ENCODE measurements at places on chromosomes 2 and 18. TPM values are rescaled to one million over a fixed set of nuclear protein-coding genes. Genes with fewer than 3 reads are reported as not detected.

Gene AGXT
- total RNA-seq, result not detected

Gene LOXHD1
- not detected for total RNA-seq

Gene SIX2
- not detected for total RNA-seq

DNA sequence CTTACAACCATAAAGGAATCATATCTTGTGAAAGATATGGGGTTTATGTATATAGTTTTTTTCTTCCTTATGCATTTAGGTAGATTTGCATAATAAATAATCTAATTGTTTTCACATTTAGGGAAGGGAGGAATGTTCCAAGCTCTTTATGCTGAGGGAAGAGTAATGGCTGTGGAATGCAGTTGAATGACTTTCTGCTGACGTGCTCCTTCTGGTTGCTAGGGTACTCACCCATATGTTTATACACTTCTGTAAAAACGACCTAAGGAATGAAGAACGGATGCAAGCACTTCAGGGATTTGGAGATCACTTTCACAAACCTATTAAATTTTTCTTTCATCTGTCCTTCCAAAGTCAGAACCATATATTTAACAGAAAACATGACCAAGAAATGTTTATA is 29.2 kb upstream of the PPP4R1 start:
- DNase-seq, result no peak

DNA sequence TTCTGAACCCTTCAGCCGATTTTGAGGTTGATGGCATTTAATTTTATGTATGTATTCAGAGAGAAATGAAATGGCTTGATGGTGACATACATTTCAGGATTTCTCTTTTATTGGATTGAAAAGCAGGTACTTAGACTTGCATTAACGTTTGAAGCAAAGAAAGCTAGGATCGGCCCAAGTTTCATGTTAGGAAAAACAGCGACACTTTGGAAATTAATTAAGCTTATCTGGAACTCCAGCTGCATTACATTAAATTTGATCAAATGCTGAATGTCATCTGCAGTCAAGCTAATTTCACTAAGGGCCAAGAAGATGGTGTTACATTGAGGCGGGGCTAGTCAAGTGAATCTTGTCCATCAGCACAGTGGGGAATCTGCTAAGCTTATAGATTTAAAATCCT is 441.8 kb downstream of the IRS1 start:
- DNase-seq, result no peak

GRCh38 chr18:10121028-10121427 is 207.2 kb downstream of the VAPA start:
- no peak for DNase-seq

DNA sequence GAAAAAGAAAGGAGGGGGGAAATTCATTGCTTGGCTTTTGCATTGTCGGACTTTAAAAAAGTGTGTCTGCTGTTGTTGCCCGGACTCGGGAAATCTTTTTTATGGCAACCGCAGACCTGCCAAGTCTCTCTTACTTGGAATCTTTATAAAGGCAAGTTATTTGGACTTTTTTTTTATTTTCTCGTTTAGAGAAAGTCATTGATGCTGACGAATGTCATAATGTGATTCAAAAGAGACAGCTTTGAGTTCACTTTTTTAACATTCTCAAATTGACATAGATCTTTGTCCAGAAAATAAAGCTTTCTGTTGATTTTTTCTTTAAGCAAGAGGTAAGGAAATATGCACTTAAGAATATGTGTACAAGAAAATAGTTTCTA is 651 bp upstream of the ZNF521 start:
- no peak for DNase-seq

DNA sequence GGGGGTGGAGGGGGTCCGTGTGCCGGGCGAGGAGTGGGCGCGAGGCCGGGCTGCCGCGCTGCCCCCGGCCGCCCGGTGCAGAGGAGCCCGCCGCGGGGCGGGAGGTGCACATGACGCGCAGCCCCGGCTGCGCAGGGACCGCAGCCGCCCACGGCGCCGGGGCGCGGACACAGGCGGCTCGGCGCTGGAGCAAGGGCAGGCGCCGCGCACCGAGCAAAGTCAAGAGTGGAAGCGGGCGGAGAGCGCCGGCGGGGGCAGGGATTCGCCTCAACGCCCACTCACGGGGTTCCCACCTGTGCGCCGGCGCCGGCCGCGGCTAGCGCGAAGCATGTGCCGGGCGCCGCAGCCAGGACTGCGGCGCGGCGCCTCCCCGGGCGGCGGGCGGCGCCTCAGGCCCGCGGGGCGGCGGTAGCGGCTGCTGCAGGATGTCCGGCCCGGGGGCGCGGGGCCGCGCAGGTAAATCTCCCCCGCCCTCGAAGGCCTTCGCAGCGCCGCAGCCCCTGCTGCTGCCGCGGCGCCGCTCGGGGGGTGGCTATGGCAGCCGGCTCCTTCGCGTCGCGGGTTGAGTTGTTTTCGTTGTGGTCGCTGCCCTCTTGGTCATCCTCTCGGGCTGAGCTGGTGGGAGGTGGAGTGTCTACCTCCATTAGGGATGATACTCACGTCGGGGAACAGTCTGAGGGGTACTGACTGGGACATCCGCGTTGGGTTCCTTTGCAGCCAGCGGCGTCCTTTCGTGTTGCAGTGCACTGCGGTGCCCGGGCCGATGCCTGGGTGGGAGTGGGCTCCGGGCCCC is 216.3 kb upstream of the DTNA start:
- peak; percentile 8 for DNase-seq

GRCh38 chr2:97659256-97660043 is 4.4 kb downstream of the ACTR1B start:
- no peak for DNase-seq

Data from activated CD4-positive, alpha-beta memory T cell treated with anti-CD3 and anti-CD28 coated beads for 36 hours (primary cell).